T-helper 1 cell treated with Interleukin-12 subunit alpha and Interleukin-12 subunit beta and Interleukin-4 antibody, amounts not matched to agents 30 ng/mL and 1 ng/mL, for 36 hours (primary cell): ENCODE measurements at places on chromosomes 11 and 22. TPM values are rescaled to one million over a fixed set of nuclear protein-coding genes. Genes with fewer than 3 reads are reported as not detected.

The TESMIN gene
- 2.5 and 4.6 TPM in 2 replicates for total RNA-seq

The KREMEN1 gene
- total RNA-seq, result not detected in 2 replicates

The LRRC56 gene
- total RNA-seq, result 1.4 and 1.6 TPM in 2 replicates

The SLC22A25 gene
- not detected in 2 replicates for total RNA-seq

The ACR gene
- total RNA-seq, result not detected in 2 replicates

The MYOD1 gene
- total RNA-seq, result not detected in 2 replicates

The MMP12 gene
- total RNA-seq, result not detected in 2 replicates

The OR2AG2 gene
- total RNA-seq, result 0.41 TPM in 1 of 2 replicates, not detected in the other

The MS4A15 gene
- total RNA-seq, result not detected in 2 replicates

The CHRM1 gene
- not detected in 2 replicates for total RNA-seq

The TEX54 gene
- total RNA-seq, result not detected in 2 replicates

The PGA3 gene
- total RNA-seq, result not detected in 2 replicates

The POLDIP3 gene
- 78.4 and 80.7 TPM in 2 replicates for total RNA-seq

The GSTT4 gene
- not detected in 2 replicates for total RNA-seq

The TEAD1 gene
- 0.25 and 0.46 TPM in 2 replicates for total RNA-seq

The KCNK4 gene
- total RNA-seq, result 0.76 TPM in 1 of 2 replicates, not detected in the other

The TBX1 gene
- total RNA-seq, result not detected in 2 replicates

The CCDC83 gene
- not detected in 2 replicates for total RNA-seq

The SMC1B gene
- 0.44 TPM in 2 replicates for total RNA-seq

The MUC6 gene
- not detected in 2 replicates for total RNA-seq

The GRM5 gene
- not detected in 2 replicates for total RNA-seq

The CBLIF gene
- not detected in 2 replicates for total RNA-seq

The TP53AIP1 gene
- total RNA-seq, result not detected in 2 replicates

The E2F8 gene
- total RNA-seq, result 22.8 and 24.9 TPM in 2 replicates

The DDTL gene
- total RNA-seq, result 4.0 and 5.4 TPM in 2 replicates

The MFRP gene
- total RNA-seq, result not detected in 2 replicates

The STK33 gene
- 0.66 and 1.4 TPM in 2 replicates for total RNA-seq

The TMPRSS6 gene
- total RNA-seq, result 2.7 and 3.4 TPM in 2 replicates

The OR51F2 gene
- total RNA-seq, result not detected in 2 replicates

The FKBP2 gene
- 48.9 and 50.6 TPM in 2 replicates for total RNA-seq

The PGA5 gene
- not detected in 2 replicates for total RNA-seq

The POTEH gene
- total RNA-seq, result not detected in 2 replicates

The SOX10 gene
- total RNA-seq, result not detected in 2 replicates

The RAB39A gene
- total RNA-seq, result 0.12 TPM in 1 of 2 replicates, not detected in the other

The EFEMP2 gene
- 7.2 TPM in 2 replicates for total RNA-seq

The SLC22A6 gene
- total RNA-seq, result not detected in 2 replicates

The PDXP gene
- 17.7 and 20.6 TPM in 2 replicates for total RNA-seq

The MMP11 gene
- 0.27 and 0.49 TPM in 2 replicates for total RNA-seq

The OR8G1 gene
- not detected in 2 replicates for total RNA-seq

The HNRNPUL2 gene
- total RNA-seq, result 63.6 and 64.3 TPM in 2 replicates

The OR6A2 gene
- 0.05 and 0.12 TPM in 2 replicates for total RNA-seq

The PLAAT3 gene
- 2.9 and 3.0 TPM in 2 replicates for total RNA-seq

The DNAJB7 gene
- not detected in 2 replicates for total RNA-seq

The BLID gene
- not detected in 2 replicates for total RNA-seq

The TMEM25 gene
- 7.7 and 13.3 TPM in 2 replicates for total RNA-seq

The CCDC15 gene
- total RNA-seq, result 3.9 and 4.2 TPM in 2 replicates

The ADAMTS8 gene
- not detected in 2 replicates for total RNA-seq

The MRGPRX2 gene
- total RNA-seq, result 0.17 TPM in 2 replicates

The KRTAP5-2 gene
- total RNA-seq, result not detected in 2 replicates

The CHST1 gene
- total RNA-seq, result 0.17 TPM in 1 of 2 replicates, not detected in the other

The OR51I1 gene
- total RNA-seq, result not detected in 2 replicates

The NAALADL1 gene
- total RNA-seq, result 14.1 and 14.4 TPM in 2 replicates

The MMP10 gene
- total RNA-seq, result not detected in 2 replicates

The SYT13 gene
- not detected in 2 replicates for total RNA-seq

The GGTLC2 gene
- total RNA-seq, result not detected in 2 replicates

The GLYATL1 gene
- not detected in 2 replicates for total RNA-seq
